ENCODE measurements at places on chromosomes 2 and 18.

DNA sequence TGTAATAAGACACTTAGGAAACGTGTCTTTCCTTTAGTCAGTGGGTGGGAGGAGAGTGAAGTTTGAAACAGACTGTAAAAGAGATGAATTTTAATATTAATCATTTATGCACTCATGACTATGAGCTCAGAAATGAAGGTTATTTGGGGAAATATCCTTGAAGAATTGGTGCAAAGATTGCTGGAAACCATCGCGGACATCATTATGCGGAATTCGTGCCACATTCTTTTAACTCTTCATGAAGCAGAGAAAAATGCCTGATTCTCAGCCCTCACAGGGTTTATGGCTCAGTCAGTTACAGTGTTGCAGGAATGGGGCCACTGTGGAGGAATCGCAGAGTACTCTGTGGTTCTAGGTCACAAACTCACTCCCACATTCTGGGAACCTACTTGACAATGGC, 109.7 kb downstream of the RGPD3 start:
- no peak for DNase-seq

DNA sequence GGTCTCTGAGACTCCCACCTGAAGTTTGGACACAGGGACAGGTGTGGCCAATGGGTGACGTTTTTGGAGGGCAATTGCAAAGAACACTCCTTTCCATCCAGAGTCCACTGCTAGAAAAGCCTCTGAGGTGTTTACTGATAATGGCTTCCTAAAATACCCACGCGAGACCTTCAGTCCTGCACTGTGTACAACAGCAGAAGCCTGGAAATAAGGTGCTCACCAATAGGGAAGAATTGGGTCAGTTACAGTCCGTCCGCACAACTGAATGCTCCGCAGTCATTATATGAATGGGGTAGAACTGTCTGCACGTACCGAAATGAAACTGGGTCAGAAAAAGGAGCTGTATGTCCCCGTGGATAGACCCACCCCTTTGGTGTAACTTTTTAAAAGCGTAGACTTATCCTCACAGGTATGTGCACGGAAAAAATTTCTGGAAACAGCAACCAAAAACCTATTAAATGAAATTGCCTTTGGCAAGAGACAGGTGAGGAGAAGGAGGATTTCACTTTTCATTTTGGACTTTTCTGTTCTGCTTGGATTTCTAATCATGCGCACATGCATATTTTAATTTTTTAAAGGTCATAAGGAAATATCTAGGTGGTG, 29.4 kb downstream of the SDC1 start:
- DNase-seq = no peak

- no peak for DNase-seq
Observed at GRCh38 chr2:42916324-42916723, 123.9 kb upstream of the HAAO start.

- DNase-seq = no peak
Observed at GRCh38 chr2:175414882-175415487, 233.5 kb upstream of the ATP5MC3 start.

DNA sequence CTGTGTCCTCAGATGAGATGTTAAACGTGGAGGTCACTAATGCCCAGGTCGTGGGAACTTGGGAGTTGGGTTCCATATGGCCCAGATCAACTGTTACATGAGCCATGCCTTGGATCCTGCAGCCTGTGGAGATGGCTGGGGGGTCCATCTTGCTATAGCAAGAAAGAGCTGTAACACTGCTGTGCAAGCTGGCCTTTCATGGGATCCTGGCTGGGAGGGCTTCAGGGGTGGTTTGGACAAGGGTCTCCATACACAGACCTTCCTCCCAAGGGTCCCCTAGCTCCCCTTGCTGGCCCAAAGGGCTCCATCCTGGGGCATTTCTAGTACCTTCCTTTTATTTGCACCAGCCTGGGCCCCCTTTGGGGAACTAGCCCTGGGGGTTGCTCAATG, 337.7 kb downstream of the DYSF start:
- no peak for DNase-seq

GRCh38 chr2:14524803-14525080, 107.8 kb upstream of the LRATD1 start:
- no peak for DNase-seq

- DNase-seq = no peak
Observed at GRCh38 chr2:30566631-30567030, 119.6 kb downstream of the LCLAT1 start.

GRCh38 chr2:37602702-37603101, 68.7 kb downstream of the CDC42EP3 start:
- no peak for DNase-seq

- DNase-seq = no peak
Observed at GRCh38 chr2:104873689-104874054, 19.8 kb downstream of the POU3F3 start.

DNA sequence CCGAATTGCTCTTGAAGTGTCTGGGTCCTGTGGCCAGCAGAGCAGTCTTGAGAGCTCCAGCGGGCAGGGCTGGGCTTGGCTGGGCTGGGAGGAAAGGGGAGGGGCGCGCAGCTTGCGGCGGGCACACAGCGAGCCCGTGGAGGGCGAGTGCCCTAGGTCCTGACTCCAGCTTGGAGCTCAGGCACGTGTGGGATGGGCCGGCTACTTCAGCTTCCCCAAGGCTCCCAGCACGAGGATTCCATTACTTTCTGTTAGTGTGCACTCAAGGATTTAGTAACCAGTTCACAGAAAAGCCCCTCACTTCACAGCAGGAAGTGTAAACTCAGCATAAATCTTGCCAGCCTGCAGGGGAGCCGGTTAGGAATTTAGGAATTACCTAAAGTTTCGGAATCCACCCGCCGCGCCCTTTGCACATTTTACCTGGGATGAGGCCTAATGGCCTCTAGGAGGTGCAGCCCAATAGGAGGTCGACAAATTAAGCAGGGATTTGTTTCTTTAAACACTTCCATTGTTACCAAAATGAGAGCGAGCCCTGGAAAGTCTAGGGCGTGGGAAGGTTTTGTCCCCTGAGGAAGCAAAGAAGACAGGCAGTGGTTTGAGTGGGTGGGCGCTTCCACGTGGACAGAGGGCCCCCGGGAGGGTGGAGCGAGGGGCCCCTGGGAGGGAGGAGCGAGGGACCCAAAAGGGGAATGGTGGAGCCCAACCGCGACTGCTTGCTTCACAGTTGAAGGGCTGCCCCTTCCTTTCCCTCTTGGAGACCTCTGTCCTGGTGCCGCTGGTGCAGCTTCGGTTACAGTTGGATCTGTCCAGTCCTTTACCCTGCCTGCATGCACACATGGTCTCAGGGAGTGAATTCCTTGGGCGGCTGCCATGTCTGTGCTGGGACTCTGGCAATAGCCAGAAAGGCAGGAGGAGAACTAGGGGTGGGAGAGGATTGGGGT, 93.3 kb downstream of the CTAGE1 start:
- no peak for DNase-seq

- DNase-seq = no peak
Observed at GRCh38 chr2:168323529-168324021, 76.2 kb upstream of the STK39 start.

GRCh38 chr2:60529785-60530627, 23.4 kb downstream of the BCL11A start:
- no peak for DNase-seq

DNA sequence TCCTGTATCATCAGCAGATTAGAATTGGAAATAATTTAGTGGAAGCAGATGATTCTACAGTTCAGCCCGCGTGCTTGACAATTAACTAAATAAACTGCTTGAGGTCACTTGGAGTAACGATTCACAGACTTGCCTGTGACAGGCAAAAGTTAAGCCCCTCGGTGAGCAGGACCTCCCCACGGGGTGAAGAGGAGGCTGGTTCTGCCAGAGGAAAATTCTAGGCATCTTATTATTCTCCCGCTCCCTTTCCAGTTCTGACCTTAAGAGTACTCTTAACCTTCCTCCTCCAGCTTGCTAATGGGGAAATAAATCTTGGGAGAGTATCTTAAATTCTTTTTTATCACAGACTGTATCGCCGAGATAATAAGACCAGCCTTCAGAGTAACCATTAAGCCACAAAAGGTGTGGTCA, 169.7 kb upstream of the SMAD2 start:
- DNase-seq = no peak

GRCh38 chr2:36769106-36769505, 72.6 kb downstream of the VIT start:
- no peak for DNase-seq

DNA sequence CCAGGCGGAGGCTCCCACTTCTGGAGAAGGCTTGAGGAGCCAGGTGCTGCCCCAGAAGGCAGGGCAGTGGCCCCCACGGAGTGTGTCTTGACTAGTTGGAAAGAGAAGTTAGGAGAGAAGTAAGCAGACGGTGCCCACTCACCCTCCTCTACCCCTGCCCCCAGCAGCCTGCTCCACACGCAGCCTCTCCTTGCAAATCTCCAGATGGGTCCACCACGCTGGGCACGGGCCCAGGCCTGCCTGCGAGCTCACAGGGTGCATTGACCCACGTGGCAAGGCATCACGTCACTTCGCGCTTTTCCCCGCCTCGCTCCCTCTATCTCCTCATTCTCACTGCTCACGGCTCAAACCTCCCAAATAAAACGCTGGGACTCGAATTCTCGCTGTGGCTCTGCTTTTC, 71.8 kb upstream of the RAB12 start:
- DNase-seq = no peak

DNA sequence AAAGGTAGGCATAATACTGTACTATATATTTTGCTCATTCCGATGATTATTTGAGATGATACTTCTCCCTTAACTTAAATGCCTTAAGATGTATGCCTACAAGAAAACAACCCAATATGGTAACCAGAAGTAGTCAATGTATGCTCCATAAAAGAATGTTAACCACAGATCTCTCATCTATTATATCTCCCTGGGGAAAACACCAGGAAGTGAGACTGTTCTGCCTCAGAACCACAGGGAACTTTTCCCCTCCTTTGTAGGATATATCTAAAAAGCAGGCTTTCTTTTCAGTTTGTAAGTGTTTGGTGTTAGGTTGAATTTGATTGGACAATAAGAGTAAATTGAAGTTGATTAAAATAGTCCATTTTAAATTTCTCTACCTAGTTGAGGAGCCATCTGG, 1160.5 kb upstream of the NXPH2 start:
- no peak for DNase-seq

DNA sequence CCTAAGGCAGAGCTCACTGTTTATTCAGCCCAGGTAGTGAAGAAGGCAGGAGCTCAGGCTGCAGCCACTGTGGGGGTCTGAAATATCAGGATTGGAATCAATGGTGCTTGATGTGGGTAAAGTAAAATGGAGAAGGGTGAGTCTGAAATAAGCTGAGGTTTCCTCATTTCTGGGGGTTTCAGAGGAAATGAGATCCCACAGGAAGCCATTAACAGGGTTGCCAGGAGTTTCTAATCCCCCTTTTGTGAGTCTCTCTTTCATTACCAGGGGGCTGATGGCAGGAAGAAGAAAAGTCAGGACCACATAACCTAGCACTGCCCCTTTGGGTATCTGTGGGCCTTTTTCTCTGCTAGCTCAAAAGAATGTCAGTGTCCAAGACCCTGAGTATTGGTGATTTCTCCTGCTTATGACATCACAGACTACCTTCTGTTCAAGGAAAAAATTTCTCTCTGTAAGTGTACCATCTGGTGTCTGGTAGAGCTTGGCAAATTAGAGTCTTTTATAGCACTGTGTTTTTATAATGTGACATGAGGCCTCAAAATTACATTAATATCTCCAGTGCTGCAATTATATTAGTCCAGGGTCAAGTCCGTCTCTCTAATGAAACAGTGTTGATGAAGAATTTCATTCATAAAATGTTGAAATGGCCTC, 56.0 kb downstream of the LBH start:
- DNase-seq = no peak

DNA sequence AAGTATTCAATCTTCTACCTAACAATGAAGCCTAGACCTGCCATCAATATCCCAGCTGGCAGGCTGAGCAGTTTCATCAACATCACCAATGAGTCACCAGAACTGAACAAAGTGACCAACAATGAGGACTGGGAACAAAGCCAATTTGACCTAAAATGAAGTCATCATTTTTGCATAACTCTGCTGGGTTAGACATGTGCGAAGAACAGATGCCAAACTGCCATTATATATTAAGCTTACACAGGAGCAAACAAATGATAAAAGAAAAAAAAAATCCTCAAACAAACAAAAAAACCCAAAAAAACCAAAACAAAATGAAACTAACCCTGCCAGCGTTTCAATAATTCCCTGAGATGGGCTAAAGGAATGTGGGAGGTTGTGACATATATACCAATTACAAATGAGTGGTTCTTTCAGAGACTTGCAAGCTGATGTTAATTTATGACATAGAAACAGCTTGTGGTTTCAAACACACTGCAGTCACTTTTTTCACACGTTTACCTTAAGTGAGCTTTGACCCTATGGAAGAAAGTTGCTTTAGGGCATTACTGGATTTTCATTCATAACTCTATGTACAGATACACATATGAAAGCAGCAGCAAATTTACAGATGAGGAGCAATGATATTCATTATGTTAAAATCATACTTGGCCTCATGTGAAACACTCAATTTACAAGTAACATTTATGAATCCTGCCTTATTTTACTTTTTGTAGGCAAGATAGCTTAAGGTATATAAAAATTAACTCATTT, 56.9 kb upstream of the CCDC141 start:
- no peak for DNase-seq

DNA sequence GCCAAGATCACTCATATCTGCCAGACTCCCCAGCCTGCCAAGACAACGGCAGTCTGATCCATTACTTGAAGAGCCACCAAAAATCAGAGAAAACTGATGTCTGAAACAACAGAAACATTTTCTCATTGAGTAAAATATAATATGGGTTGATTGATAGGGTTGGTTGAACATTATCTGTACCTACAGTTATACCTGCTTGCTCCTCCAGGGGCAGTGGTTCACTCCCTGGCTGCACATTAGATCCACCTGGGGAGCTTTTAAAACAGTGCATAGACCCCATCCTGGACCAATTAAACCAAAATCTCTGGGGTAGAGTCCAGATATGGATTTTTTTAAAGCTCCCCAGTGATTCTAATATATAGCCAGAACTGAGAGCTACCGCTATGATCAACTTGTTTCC, 43.6 kb upstream of the SLC14A2 start:
- no peak for DNase-seq

DNA sequence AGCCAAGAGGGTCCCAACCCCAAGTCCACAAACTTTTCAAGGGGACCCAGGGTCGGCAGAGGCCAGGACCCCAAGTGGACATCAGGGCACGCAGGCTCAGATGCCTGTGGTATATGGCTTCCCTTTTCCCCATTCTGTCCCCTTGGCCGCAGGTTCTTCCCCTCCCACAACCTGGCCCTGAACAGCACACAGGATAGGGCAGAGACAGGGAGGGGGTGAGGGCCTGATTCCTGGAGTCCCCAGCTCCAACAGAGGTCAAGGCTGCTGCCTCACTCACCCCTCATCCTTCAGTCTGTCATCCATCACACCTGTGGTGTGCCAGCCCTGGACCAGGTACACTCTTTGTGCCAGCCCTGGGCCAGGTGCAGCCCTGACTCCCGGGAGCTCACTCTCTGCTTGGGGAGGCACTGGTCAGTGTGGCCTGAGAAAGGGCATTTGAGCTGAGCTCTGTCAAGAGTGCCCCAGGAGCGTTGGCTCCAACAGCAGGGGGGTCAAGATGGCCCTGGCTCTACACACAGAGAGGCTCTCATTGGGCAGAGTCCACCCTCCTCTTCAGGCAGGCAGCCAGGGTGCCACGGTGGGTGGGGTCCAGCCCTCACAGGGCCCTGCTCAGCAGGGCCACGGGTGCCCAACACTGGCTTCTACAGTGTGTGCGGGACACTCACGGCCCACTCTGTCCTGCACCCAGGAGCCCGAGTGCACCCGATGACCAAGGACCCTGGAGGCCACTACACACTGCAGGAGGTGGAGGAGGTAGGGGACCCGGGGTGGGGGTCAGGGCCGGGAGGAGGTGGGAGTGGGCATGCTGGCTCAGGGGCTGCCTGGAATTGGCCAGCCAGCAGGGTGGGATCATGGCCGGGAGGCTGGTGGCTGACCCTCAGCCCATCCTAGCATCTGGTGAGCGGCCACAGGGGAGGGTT, 1.6 kb downstream of the AGXT start:
- no peak for DNase-seq
